ENCODE measurements at places on chromosomes 11 and 22.

- no peak for DNase-seq
Measured at GRCh38 chr11:102177974-102178631, 67.9 kb downstream of the YAP1 start.

- DNase-seq: no peak
Measured at GRCh38 chr11:113247221-113247620, 67.2 kb upstream of the TTC12 start.

GRCh38 chr11:2592559-2593392, 107.0 kb downstream of the KCNQ1OT1 start:
- no peak for DNase-seq

- DNase-seq: no peak
Measured at GRCh38 chr11:64027651-64028397, 7.9 kb upstream of the FLRT1 start.

GRCh38 chr11:34150494-34151151, 45.2 kb downstream of the NAT10 start:
- no peak for DNase-seq

All from CD8-positive, alpha-beta memory T cell (primary cell).